ENCODE measurements at places on chromosomes 6 and 20.

DNA sequence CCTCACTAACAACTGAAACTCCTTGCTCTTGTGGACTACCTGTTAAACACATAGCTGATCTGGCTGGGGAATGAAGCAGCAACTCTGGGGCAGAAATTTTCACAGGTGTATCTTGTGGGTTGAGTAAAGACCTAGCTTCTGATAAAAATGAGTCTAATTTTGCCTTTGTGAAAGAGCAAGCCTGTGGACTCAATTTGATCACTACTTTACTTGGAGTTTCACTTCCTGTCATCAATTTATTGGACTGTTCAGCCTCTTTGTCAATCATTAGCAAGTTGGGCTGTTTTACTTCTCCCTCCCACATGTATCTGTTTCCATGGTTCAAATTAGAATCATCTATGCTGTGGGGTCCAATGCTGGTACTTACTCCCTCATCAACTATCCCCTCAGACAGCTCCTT, 29.6 kb upstream of the CRIP3 start:
- no peak for DNase-seq

- no peak for DNase-seq
Observed at GRCh38 chr6:112237066-112237465, 17.3 kb downstream of the LAMA4 start.

GRCh38 chr6:13302751-13303667, 25.3 kb downstream of the TBC1D7 start:
- DNase-seq = peak; percentile 99

- no peak for DNase-seq
Observed at GRCh38 chr20:49630396-49630951, 62.5 kb upstream of the PTGIS start.

DNA sequence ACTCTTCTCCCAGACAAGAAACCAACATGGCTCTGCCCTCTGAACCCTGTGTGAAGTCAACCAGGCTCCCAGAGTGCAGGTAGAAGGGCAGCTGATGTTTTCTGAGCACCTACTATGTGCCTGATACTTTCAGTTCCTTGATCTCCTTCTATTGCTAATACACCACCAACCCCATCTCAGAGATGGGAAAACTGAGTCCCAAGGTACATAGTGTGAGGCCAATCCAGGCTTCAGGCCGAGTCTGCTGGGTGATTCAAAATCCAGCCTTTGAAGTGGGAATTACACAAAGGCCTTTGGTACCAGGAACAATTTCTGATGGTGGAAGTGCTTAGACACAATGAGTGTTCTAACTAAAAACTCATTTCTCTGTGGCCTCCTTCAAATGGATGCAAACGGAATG, 96.3 kb downstream of the NFATC2 start:
- no peak for DNase-seq

DNA sequence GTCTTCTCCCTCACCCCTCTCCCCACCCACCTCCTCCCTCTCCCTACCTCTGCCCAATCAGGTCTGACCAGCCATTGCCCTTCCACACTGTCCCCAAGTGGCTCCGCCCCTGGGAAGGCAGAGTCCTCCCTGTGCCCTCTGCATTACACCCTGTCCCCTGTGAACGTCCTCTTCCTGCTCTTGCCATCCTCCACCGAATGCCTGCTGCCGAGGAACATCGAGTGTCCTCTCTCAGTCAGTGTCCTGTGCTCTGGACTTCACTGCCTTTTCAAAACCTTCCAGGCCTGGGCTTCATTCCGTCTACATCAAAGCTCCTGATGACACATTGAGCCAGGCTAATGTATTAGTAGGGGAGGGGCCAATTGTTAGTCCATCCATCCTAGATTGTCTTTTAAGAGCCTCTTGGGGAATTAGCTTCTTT, 3.3 kb upstream of the PACSIN1 start:
- DNase-seq = no peak

GRCh38 chr20:10249048-10249770, 30.6 kb downstream of the SNAP25 start:
- peak; percentile 43 for DNase-seq

DNA sequence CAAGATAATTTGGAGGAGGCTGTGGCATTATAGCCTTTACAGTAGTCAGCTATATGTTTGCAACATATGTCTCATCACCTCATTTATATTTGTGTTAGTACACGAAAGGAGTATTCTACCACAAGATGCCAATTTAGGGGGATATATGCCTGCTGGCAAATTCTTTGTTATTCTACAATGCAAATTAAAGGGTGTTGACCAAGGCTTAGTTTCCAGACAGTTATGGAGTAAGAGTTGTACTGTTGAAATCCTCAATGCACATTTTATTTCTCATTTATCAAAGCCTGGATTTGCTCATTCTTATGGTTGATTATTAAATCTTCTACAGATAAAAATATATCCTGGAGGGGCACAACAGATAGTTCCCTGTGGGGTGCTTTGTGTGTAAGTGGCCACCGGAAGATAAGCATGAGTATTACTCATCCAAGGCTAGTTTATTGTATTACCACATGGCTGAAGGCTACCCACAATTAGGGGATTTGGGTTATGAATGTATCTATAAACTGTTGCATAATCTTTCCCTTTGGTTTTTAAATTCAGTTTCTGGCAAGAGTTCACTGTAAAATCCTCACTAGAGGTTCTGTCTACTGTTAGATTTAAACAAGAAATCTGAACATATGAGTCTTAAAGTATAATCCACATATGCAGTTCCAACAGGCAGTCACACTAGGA, 9.0 kb downstream of the CST9 start:
- DNase-seq = peak; percentile 14

GRCh38 chr6:22001396-22002027, 295.3 kb downstream of the PRL start:
- no peak for DNase-seq

- no peak for DNase-seq
Observed at GRCh38 chr6:154341336-154341735, 15.3 kb downstream of the IPCEF1 start.

DNA sequence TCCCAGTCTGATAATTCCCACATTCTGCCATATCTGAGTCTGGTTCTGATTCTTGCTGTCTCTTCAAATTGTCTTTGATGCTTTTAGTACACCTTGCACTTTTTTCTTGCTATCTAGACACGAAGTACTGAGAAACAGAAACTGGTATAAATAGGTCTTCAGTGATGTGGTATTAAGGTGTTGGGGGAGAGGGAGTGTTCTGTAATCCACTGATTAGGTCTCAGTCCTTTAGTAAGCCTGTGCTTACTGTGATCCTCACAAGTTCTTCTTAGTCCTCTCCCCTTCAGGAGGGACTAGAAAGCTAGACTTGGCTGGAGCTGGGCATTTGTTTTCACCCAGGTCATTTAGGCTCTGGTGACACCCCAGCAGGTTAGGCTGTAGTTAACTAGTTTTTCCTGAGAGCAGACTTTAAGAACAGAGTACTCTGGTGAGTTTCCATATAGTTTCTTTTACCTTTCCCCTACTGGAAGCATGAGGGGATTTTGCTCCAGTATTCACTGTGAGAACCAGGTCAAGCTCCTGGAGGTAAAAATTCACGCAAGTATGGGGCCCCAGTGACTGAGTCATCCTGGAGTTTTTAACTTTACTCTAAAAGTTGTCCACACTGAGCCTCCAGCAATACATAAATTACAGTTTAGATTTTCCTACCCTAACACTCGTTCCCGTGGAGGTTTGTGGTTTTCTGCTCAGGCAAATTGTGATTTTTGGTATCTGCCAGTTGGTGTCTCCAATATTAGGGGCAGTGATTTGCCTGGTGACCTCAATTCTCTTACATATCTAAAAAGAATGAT, 154.6 kb downstream of the CDKAL1 start:
- DNase-seq = no peak

GRCh38 chr20:55649254-55649653, 356.1 kb downstream of the CBLN4 start:
- no peak for DNase-seq

DNA sequence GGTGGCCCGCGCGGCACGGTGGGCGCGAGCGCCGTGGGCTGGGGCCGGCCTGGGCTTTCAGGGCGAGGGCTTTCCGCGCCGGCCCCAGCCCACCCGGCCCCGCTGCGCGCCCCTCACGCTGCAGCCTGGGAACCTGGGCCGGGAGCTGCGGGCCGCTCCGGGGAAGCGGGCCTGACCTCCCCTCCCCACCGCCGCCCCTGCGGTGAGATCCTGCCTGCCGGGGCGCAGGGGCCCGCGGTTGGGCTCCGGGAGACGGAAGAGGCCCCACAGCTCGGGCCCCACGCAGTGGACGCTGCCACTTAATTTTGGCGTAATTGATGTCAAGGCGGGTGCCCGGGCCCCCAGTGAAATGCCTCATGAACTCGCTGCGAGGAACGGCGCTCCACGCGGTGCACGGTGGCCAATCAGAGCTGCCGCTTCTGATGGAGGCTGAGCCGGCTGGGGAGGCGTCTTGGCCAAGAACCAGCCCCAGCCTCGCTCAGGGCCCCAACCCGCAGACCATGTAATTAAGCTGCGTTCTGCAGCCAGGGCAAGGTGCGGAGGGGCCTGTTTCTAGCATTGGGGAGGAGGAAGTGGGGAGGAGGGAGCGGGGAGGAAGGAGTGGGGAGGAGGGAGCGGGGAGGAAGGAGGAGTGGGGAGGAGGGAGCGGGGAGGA, 96.1 kb upstream of the BHLHE23 start:
- DNase-seq = peak; percentile 1

DNA sequence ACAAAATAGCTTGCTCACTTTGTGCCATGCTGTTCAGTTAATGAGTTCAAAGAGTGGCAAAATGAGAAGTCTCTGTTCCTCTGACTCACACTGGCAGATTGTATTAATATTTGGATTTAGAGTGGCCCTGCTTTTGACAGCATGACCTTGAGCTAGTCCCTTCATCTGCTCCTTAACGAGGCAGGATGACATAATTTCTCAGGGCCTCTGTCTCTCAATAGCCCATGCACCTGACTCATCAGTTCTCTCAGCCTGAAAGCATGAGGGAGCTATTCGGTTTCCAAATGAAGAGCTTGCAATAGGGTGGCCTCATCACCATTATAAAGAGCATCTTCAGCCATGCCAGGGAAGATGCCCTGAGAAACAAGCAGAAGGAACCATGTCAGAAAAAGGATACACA, 38.2 kb downstream of the CAP2 start:
- peak; percentile 34 for DNase-seq

DNA sequence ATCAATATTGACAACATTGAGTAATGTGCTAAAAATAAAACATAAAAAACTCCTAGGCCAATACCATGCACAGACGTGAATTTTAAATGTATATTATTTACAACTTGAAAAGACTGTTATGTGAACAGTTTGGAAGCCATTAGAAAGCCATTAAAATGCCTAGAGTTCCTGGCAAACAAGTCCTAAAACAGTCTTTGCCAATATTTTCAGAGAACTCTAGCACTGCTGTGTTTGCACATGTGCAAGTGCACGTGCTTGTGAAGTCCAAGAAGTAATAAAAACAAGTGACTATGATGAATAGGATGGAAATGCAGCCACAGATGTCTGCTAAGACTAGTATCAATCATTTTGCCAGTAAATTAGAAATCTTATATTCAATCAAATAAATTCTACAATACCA, 1447.6 kb downstream of the GRIK2 start:
- no peak for DNase-seq

DNA sequence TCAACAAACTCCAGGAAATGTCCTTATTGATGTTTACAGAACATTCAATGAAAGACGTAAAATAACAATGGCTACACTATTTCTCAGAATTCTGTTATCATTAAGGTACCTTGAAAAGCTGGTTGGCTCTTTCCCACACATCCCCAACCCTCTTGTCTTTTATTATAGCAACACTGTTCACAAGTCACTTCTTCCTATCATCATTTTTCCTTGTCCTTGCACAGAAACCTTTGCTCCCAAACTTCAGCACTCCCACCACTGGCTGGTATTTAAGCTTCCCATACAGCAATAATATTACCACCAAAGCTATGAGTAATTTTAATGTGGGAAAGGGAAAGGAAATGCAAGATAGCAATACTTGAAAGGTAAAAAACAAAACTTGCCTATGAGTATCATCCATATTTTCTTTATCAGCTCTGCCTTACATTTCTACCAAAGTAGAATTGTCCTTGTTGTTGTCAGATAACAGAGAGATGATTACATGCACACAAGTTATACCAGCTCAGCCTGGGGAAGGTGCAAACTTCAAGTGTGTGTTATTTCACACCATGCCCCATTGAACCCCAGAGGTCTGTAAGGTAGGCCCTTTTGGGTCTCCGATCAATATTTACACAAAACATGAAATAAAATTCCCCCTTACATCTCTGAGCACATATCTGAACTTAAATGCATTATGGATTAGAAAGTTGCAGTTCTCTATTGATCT, 32.2 kb downstream of the ARHGAP18 start:
- DNase-seq = no peak

DNA sequence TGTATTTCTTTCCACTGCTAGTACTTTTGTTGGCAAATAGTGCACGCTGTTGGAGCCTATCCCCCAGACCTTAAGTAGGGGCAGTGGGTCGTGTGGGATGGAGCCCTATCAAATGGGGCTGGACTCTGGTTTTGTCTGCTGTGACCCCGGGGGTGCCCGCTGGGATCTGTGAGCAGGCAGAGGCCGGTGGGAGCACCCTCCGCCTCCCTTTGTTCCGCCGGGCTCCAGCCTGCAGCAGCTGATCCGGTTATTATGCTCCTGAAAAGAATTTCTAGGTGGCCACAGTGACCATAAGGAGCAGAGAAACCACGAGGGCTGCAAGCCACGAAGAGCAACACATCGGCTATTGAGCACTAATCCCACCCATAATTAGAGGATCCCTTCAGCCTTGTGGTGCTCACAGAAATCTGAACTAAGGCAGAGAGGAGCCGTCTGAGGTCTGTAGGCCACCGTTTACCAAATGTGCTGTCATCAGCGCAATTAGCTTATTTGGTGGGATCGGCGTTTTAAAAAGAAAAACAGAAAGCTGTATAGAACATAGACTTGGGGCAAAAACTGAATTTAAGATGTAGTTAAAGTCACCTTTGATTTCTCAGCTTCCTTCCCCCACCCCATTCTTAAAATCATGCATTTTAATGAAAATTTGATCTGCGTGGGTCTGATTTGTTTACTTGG, 598.3 kb upstream of the JAG1 start:
- DNase-seq = no peak

- DNase-seq = no peak
Observed at GRCh38 chr20:32387252-32387651, 29.1 kb downstream of the ASXL1 start.

DNA sequence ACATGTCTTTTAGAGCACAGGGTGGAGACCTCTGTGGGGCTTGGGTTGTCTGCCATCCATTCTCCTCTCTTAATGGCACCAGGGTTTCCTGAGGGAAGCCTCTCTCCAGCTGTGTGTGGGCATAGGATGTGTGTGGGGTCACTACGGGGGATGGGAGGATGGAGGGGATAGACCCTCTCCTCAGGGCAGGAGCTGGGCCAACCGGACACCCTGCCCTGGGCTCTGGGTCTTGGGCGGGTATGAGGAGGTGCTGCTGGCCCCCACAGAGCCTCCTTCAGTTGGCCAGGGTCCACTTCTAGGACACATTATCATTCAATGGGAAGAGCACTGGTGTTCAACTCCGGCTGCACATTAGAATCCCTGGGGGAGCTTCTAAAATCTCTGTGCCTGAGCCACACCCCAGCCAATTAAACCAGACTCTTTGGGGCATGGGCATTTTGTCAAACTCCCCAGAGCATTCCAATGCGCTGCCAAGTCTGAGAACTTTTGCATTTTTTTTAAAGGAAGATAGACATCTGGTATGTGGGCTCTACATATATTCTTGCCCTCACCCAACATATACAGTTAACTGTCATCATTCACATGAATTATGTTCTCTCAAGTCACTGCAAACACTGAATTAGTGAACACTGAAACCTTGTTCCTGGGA, 38.5 kb downstream of the TRAM2 start:
- DNase-seq = no peak
